ENCODE measurements at places on chromosomes 6 and 20. TPM values are rescaled to one million over a fixed set of nuclear protein-coding genes. Genes with fewer than 3 reads are reported as not detected.

The TTBK1 gene
- polyA plus RNA-seq = 0.04 TPM

The ZNF133 gene
- 9.8 TPM for polyA plus RNA-seq

GRCh38 chr6:124793398-124793797 is 168.8 kb upstream of the RNF217 start:
- DNase-seq = no peak

DNA sequence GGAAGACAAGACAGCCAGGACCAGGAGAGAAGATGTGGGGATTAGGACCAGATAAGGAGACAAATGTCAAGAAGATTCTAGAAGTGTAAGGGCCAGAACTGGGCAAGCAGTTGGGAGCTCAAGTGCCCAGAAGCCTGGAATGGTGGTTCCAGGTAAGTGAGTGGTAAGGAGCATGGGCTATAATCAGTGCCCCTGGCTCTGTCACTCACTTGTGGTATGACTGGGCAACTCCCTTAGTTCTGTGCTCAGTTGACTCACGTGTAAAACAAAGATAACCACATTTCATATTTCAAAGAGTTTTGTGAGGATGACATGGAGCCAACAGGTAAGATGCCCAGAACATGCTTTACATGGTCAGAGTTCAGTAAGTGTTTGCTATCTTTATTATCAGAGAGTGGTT is 11.2 kb downstream of the CCDC167 start:
- DNase-seq = no peak

- DNase-seq = no peak
Measured at GRCh38 chr20:32647606-32648005, 26.1 kb downstream of the C20orf203 start.

DNA sequence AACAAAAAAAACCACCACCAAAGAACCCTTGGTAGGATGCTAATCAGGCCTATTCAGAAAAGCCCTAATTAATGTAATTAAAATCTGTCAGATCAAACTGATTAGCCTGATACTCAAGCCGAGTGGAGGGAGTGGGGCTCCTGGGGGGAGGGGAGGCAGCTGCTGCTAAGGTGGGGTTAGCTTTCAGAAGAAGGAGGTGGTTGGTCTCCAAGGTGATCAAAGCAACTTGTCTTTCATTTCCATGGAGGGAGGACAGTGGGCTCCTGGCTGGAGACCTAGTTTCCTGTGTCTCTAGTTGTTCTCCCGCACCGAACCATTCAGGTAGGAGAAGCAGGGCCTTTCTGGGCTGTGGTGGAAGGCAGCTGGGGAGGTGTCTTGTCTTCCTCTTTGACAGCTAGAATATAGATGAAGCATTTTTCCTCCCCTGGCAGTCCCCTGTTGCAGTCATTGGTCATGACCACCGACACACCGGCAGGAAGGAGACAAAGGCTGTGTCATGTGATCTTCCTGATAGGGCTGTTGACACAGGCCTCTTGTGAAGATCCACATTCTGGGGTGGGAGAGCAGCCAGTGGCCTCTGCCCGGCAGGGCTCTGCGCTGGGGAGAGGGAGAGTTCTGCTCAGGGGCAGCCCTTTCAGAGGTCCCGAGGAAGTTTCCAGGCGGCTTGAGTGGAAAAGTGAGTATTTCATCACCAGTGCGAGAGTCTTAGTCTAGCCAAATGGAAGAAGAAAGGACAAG is 39.9 kb upstream of the PRDM1 start:
- no peak for DNase-seq

DNA sequence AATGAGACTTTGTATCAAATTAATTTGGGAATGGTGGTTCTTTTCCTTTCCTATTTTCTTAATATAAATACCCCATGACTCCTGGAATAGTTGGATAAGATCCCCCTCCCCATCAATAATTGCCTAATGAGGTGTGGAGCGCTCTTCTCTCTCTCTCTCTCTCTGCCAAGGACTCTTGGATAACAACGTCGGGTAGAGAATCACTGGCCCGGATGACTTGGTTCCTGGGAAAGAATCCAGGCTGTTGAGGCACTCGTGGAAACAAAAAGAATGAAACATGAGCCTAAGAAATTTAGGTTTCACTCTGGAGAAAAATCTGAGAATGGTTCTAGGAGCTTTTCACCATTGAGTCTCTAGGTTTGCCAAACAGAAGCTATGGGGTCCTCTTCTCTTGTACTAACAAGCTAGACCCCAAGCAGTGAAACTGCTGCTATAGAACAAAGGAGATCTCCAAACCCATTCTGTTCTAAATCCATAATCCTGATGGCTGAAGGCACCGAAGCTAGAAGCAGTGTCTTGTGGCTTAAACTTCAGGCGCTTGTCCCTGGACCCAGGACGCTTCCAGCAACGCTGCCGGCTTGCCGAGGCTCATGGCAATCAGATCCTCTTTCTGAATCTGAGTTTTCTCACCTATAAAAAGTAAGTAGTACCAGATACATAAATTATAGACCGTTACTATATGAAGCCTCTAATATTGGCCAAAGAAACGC is 241.6 kb upstream of the BTBD3 start:
- DNase-seq = no peak

- DNase-seq = no peak
Measured at GRCh38 chr6:27911956-27912446, at the start of gene OR2B2. Gene OR2B2 (minus strand): TSS chr6:27912396. CDS start chr6:27912319, 77 bp downstream.

- no peak for DNase-seq
Measured at GRCh38 chr6:5950361-5950785, 56.4 kb downstream of the NRN1 start.

DNA sequence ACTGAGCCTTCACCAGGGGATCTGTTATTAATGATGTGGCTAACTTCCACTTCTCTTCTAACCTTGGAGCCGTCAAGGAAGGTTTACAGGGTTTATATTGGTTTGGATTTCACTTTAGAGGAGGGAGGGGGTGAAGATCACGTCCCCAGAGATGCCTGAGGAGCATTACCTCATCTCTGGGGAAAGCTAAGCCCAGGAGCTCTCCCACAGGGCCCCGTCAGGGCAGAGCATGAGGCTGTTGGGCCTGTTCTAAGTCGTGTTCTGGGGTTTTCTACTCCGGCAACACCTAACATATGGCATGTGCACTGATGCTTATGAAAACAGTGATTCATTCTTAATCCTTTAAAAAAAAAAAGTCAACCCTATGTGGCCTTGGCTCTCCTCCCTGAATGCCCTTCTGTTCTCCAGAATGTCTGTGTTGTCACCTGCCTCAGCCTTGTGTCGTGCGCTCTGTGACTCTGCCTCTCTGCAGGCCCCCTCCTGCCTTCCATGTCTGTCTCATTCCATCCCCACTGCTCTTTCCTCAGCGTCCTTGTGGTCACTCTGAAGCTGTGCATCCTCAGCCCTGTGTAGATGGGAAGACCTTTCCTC is 97.4 kb upstream of the JARID2 start:
- peak; percentile 9 for DNase-seq

GRCh38 chr6:21116736-21117135 is 476.8 kb upstream of the SOX4 start:
- DNase-seq = no peak

GRCh38 chr20:17971300-17972013 is 2.6 kb downstream of the MGME1 start:
- DNase-seq = no peak

DNA sequence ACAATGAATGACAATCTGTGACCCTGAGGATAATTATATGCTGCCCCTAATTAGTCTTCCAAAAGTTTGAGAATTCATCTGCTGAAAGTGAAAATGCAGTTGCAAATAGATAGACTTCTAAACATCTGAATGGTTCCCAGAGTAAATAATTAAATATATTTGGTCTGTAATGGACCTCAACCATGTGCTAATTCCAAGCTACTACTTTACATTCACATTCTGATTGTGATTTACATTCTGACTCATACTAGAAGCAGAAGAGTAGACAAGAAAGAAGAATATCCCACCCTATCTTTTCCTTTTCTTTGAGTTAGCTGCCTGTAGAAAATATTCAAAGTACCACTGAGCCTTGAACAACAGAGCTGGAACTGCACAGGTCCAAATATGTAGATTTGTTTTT is 80.8 kb downstream of the PTPRK start:
- no peak for DNase-seq

DNA sequence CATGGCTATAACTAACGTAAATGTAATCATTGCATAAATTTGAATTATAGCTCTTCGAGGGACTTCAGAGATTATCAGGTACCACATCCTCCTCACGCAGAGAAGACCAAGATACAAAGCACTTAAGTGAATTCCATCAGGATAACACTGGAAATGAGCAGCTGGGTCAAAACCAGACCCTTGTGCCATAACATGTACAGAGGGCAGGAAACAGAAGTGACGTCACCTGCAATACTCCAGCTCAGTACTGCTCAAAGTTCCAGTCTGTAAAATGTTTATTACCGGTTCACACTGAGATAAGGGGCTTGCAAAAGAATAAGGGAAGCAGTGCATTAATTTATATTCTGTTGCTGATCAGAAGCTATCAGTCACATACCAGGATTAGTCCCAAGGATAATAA is 45.8 kb downstream of the RGS17 start:
- no peak for DNase-seq

GRCh38 chr6:121503589-121503991 is 68.1 kb downstream of the GJA1 start:
- DNase-seq = peak; percentile 49

GRCh38 chr6:47343600-47343999 is 33.9 kb upstream of the TNFRSF21 start:
- DNase-seq = no peak

The IRAK1BP1 gene
- polyA plus RNA-seq = 0.97 TPM

The FAM83C gene
- polyA plus RNA-seq = not detected

The COL21A1 gene
- polyA plus RNA-seq = 1.4 TPM

The MEI4 gene
- not detected for polyA plus RNA-seq
